Stimulated activated effector memory CD8-positive, alpha-beta T cell treated with anti-CD3 and anti-CD28 coated beads, Interleukin-12 subunit alpha, Interleukin-12 subunit beta, amount 100 ng/mL, for 72 hours (primary cell): ENCODE measurements at places on chromosomes 16 and 17.

DNA sequence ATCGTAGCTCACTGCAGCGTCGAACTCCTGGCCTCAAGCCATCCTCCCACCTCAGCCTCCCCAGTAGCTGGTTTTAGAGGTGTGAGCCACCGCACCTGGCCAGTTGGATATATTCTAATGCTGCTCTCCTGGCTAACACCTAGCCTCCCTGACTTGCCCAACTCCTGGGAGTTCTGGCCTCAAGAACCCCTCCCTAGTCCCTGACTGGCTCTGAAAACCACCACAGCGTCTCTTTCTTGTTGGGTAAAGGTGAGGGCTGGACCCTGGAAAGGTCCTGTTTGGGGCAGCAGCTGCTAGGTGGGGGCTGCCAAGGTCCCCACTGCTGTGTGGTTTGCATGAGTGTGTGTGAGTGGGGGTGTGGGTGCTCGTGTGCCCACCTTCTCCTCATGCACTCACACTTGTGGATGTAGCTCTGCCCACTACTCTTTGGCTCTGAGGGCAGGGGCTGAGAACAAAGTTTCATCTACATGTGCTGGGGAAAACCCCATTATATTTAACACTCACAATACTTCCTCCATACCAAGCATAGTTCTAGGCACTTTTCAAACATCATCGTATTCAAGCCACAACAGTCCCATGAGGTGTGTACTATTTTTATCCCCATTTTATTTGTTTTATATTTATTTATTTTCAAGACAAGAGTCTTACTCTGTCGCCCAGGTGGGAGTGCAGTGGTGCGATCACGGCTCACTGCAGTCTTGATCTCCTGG, 7.1 kb upstream of the SPNS3 start:
- no peak for DNase-seq

- DNase-seq = no peak
These were observed 364.0 kb upstream of the EEF2KMT start for GRCh38 chr16:5461574-5461973.

- no peak for DNase-seq
These were observed 91.5 kb downstream of the SNX11 start for GRCh38 chr17:48198950-48199541.

DNA sequence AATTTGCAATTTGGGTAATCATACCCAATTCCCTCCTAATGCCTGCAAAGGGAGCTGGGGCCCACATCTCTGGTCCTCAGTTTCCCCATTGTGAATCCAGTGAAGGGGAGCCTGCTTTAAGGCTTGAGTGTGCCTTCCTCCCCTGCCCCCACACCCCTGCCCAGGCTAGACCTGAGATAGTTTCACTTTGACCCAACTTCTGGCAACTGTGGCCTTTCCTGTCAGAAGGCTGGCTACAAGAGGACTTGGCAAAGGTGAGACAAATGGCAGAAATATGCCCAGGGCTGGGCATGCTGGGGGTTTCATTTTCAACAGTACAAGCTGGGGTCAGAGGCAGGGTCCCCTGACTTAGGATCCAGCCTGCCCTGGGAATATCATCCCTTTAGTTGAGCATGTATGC, 10.0 kb downstream of the SOCS1 start:
- DNase-seq = peak; percentile 79

GRCh38 chr17:45137561-45138305, 2.2 kb downstream of the ACBD4 start:
- no peak for DNase-seq

- no peak for DNase-seq
These were observed 21.7 kb downstream of the KATNIP start for GRCh38 chr16:27571433-27572326.

- no peak for DNase-seq
These were observed 6.1 kb downstream of the SLC35G3 start for GRCh38 chr17:35188111-35188510.

DNA sequence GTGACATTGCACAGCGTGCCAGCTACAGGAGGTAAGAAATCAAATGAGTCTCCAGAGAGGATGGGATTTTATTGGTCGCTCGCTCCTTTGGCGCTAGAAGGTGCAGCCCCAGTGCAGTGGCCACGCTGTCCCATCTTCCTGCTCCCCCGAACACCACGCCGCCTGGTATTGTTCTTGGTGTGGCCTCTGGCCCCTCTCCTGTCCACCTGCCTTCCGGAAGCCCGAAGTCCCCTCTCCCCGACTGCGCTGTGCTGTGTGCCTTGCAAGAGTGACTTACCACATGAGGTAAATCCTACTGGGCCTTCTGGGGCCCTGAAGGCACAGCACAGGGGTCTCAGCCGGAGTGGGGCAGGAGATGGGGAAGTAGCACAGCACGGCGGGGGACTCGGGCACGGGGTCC, 58.2 kb downstream of the MARCHF10 start:
- no peak for DNase-seq

DNA sequence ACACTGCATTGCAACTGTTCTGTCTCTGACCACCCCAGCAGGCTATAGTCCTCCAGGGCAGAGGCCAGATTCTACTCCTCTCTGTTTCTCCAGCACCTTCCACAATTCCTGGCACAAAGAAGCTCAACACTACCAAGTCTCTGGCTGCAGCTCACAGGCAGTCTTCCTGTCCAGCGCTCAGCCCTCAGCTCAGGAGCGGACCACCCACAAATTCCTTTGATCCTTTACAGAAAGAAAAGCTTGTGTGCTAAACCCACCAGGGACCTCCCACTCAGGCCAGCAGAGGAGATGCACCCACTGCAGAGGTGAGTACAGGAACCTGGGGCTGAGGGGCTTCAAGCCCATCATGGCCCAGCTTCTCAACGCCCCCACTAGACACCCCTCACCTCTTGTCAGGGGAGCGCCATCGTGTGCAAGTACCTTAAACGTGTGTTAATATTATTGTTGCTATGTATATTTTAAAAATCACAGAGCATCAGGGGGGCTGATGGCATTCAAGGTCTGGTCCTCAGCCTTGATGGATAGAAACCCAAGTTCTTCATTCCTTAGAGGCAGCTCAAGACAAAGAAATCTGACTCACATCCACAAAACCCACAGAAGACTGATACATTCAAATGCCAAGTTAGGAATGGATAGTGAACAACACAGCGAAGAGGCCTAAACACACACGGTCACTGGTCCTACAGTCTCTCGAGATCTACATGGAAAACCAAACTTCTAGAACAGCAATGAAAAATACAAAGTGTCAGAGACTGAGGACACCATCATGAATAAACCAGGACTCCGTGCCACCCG, 8.4 kb downstream of the HSDL1 start:
- no peak for DNase-seq
